HEK293T (cell line): ENCODE measurements at places on chromosomes 12 and 14.

DNA sequence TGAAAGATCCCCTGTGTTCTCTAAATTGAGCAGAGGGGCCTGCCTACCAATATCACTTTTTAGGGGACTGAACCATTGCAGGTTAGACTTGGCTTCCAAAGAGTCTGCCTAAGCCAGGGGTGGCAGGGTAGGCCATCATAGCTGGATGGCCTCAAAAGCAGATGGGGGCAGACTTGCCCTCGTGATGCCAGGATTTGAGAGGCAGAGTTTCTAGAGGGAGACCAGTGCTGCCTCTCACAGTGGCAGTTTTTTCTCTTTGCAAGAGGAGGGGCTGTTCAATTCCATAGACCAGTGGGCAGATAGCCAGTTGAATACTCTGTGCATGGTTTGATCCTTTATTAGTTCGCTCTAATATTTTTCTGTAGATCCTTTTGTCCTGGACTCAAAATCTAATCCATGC is 23.8 kb upstream of the SMCO2 start:
- no peak for DNase-seq

- no peak for DNase-seq
Measured at GRCh38 chr12:3922033-3922432, 48.8 kb upstream of the PARP11 start.

DNA sequence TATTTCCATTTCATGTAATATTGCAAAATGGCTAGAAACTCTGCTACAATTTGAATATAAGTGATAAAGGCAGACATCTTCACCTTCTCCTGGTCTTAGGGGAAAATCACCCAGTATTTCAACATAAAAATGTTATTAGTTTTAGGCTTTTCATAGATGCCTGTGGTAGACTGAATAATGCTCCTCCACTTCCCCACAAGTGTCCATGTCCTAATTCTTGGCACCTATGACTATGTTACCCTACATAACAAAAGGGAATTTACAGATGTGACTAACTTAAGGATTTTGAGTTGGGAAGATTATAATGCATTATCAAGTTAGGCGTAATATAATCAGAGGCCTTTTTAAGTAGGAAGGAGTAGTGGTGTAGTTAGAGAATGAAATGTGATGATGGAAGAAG is 196.4 kb downstream of the TMTC3 start:
- no peak for DNase-seq

DNA sequence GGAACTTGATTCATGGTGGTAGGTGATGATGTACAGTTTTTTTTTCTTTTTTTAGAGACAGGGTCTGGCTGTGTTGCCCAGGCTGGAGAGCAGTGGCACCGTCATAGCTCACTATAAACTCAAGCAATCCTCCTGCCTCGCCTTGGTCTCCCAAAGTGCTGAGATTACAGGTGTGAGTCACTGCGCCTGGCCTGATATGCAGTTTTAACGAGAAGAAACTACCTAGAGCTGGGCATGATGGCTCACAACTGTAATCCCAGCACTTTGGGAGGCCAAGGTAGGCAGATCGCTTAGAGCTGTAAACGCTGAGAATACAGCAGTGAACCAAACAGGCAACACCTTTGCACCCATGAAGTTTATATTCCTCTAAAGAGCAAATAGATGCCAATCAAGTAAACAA is 13.0 kb upstream of the VPS37B start:
- DNase-seq, result no peak

DNA sequence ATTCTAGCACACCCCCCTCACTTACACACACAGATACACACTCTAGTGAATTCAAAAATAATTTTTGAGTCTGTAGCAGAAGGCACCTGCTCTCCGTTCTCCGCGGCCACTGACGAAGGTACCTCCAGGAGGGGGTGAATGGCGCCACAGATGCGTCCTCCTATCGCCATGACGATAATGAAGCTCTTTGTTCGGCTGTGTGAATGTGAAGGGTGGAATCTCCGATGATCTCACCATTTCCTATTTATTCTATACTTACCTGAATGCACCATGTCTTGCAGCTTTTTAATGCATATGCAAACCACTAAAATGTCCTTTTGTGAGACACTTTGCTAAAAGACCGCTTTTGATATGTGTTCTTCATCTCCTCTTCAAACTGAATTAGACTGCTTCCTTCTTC is 162.7 kb downstream of the EGLN3 start:
- DNase-seq, result no peak

- DNase-seq, result no peak
Measured at GRCh38 chr12:94689646-94690036, 39.3 kb upstream of the TMCC3 start.

DNA sequence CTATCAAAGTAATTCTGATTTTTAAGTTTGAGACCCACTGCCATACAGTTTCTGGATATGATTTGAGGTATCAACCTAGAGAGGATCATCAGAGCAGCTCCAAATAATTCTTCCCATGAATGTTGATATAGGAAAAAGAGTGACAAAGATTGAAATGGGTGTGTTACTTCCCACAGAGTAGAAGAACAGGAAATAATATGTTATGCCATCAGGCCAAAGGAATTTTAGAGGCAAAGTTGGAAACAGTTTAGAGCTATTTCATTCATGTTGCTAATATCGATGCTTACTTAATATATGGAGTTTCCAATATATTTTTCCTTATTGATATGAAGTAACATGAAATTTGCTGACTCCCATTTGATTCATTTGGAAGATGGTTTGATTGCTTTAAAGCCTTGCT is 8.9 kb upstream of the MSRB3 start:
- no peak for DNase-seq

DNA sequence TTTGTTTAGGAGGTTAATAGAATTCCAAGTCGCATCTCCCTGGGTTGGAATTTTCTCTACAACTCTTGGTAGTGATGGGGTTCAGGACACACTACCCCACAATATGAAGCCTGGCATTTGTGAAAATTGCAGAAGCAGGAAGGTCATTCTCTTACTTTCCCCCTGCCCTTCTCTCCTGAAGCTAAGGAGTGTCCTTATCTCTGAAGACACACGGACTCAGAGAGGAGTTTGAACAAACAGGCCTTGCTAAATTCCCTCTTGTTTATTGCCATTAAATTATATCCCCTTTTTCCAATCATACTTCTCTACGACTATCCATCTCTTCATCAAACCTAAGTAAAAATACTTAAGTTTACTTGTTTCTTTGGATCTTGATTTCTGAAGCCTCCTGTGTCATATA is 443.0 kb downstream of the RAD51B start:
- no peak for DNase-seq

DNA sequence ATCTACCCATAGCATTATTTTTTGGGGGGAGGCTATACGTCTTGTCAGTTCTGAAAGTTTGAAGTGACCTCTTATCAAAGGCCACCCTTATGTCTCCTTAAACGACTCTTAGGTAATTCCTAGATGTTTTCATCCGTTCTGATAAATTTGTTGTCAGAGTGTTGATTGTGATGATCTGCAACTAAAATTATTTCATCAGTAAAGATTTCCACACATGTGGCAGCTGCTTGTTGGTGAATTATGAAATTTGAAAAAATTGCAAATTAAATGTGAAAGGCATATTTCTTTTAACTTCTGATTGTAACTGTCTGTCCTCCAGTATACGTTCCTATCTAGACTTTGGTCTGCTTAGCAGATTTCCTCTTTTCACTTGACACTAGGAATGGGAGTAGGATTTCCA is 1.4 kb downstream of the ADIPOR2 start:
- DNase-seq, result no peak

DNA sequence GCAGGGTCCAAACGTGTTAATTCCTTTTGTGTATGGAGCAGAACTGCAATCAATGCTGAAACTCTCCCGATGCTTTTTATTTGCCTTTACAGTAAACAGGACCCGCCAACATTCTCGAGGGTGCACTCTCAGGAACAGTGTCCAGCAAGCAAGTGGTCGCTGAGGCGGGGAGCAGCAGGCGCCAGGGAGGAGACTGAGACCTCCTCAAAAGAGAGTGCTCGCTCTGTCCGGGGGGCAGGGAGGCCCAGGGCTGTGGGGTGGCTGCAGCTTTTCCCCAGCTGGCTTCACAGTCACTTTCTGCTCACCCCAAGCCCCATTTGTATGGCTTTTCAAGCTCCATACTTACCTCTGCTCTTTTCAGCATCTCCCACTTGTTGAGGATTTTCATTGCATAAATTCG is 49.2 kb downstream of the CDC42BPB start:
- no peak for DNase-seq

DNA sequence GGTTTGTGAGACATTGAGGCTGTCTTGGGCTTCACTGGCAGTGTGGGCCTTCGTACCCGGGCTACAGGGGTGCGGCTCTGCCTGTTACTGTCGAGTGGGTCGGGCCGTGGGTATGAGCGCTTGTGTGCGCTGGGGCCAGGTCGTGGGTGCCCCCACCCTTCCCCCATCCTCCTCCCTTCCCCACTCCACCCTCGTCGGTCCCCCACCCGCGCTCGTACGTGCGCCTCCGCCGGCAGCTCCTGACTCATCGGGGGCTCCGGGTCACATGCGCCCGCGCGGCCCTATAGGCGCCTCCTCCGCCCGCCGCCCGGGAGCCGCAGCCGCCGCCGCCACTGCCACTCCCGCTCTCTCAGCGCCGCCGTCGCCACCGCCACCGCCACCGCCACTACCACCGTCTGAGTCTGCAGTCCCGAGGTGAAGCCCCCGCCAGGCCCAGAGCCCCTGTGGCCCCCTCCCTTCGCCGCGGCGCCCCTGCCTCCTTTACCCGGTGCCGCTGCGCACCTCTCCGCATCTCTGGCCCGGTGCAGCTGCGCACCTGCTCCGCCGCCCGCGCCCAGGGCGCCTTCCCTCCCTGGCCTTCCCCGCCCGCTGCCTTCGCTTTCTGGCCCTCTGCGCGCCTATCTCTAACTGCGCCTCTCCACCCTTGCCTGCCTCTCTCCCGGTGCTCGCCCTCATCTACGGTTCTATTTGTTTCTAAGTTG is at the start of gene ENO2:
TSS of gene ENO2 (plus strand) at position 335 of the 701 bp plus-strand sequence. CDS start 1,253 bp downstream, outside the sequence.
- no peak for DNase-seq

- no peak for DNase-seq
Measured at GRCh38 chr14:99513183-99513694, 32.0 kb downstream of the CCNK start.

- DNase-seq, result no peak
Measured at GRCh38 chr14:80957613-80958012, 2.2 kb downstream of the TSHR start.

DNA sequence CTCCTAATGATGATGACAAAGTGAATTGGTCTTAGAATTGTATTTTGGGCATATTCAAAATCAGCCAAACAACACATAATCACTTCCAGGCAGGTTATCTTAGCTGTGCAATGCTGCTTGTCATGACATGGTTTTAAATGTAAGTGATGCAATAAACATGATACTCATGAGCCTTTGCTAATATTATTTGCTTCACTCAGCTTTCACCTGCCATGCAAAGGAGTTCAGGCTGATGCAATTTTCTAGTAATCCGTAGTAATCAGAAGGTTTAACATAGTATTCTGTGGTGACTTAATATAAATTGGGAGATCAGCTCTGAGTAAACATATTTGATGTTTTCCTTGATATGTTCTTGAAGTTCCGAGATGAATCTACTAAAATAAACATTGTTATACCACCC is 29.1 kb downstream of the TMEM260 start:
- DNase-seq, result no peak

DNA sequence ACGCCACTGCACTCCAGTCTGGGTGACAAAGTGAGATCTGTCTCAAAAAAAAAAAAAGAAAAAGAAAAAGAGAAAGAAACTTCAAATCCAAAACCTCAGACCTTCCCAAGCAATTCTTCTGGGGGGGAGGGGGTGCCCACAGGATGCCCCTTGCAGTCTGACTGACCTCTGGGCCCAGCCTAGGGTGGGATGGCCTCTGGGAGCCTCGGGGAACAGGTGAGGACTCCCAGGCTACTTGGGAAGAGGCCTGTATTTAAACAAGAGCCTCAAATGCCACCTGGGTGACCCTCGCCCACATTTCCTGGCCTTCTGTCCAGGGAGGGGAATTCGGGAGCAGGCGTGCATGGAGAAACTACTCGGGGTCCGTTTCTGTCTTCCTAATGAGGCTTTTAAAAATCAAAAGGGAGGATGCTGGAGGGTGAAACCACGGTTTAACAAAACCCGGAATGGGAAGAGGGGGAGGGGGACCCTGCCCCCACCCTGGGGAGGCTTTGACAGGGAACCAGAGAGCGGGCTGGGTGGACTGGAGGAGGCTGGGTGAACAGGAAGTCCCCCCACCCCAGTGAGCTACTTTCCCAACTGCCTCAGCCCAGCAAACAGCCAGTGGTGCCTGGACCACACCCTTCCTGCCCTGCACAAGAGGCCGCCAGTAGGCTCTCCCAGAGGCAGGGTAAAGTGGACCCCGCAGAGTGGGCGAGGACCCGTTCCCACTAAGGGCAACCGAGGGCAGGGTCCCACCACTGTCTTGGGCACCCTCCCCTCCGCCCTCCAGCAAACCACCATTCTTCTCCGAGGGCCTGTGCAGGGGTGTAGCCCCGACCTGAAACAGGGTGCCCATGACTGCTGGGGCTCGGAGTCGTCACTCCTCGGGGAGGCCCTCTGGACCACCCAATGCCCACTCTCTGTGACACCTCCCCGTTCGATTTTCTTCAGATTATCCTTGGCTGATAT is 1.5 kb upstream of the FBRSL1 start:
- no peak for DNase-seq

DNA sequence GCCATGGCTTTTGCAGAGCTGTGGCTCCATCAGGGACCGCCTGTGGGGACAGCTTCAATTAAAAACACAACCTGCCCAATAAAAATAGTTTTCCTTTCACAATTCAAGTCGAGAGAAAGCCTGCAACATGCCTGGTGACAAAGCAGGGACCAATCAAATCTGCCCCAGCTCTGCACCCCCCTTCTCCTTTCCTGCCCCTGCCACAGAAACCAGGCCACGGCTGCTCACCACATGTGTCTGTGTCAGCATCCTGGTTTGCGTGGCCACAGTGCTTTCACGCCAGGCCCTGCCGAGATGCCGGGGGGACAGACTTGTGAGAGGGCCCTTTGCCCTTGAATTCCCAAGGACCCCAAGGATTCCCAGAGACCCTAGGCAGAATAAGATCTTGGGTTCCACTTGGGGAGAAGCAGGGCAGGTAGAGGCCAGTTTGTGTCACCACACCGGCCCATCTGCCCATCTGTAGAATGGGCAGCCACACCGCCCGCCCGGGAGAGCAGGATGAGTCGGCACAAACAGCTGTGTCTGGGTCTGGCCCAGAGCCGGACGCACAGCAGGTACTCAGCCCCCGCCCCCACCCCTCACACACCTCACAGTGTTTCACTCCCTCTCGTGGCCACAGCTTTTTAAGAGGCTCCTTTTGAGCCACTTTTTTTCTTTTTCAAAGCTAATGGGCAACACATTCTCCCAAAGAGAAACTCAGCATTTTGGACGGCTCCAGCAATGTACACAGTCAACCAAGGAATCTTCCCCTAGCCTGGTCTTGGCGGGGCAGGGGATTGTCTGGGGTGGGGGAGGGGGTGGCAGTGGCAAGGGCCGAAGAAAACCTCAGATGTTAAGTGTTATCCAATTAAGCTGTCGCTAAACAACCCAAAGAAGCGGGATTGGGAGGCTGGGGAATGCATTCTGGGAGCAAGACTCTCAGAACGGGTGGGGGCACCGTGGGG is 41.5 kb downstream of the BCL11B start:
- DNase-seq, result no peak

GRCh38 chr14:63800083-63800482 is 52.7 kb upstream of the SYNE2 start:
- no peak for DNase-seq

- no peak for DNase-seq
Measured at GRCh38 chr14:63454863-63455622, 88.1 kb downstream of the PPP2R5E start.
